ENCODE measurements at places on chromosomes 3 and 15.

DNA sequence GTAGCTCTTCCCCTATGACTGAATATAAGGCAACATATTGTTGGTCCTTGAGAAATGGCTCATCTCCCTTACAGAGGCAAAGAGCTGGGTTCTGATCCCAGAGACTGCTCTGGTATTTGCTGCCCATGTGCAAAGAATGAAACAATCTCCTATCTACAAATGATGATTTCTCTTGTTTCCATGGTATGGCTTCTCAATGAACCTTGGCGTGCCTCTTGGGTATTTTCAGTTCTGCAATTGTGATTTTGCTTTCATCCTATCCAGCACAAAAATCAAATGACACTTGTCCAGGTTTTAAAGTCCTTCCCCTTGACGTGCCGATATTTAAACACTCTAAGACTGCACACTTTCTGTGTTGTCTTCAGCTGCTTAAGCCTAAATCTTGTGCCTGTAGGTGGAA is 109.8 kb upstream of the NR2F2 start:
- DNase-seq: no peak

DNA sequence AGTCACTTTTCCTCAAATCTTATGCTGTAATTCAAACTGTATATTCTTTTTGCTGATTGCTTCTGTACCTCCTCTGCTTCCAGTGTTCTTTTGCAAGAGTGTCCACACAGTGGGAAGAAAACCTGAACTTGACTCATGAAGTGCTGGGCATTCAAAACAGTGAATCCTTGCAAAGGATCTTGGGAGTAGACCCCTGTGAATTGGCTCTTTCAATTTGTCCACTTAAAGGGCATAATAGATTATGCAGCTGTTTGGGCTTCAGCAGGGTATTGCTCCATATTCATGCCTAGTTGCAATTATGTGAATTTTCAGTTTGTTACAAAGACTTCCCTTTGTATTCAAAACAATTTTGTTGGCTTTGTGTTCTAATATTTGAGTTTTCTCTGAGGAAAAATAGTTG is 11.4 kb downstream of the ZFAND6 start:
- DNase-seq: no peak

DNA sequence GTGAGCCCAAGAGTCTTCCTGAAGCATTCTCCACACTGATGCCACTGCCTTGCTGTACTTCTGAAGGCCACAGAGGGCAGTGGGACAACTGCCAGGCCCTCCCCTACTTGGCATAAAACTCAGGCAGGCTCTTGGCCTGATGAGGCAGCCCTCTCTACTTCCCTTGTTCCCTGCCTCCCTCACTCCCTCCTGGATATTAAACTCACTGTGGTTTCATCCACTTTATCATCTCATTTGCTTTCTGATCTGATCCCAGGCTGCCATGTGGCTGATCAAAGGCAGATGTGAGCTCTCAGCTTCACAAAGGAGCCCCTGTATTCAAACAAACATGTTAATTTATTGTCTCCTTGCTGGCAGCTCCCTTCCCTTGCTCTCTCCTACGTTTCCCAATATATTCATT is 533.5 kb downstream of the IGSF11 start:
- DNase-seq: peak; percentile 39

GRCh38 chr3:58049143-58049785 is 41.0 kb downstream of the FLNB start:
- DNase-seq: no peak

DNA sequence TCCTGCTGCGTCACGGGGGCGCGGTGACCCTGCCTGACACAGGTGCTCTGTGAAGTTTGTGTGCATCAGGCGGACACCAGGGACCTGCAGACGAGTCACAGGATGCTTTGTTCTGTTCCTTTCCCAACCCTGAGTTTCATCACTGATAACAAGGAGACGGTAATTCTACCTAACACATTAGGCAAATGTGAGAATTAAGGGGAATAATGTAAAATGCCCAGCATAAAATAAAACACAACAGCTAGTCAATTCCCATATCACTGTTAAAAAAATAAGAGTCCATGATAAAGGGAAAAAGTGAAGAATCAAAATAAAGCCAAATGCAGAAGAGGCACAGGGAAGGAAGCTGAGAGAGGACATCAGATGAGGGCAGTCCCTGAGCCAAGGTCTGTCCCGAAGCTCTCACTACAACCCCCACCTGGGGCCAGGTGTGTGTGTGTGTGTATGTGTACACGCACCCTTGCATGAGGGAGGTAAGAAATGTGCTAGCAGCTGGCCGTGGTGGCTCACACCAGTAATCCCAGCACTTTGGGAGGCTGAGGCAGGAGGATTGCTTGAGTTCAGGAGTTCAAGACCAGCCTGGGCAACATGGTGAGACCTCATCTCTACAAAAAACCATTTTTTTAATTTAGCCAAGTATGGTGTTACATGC is 27.5 kb downstream of the PLA2G4D start:
- no peak for DNase-seq

- no peak for DNase-seq
Observed at GRCh38 chr3:178761024-178761423, 224.8 kb downstream of the KCNMB2 start.

DNA sequence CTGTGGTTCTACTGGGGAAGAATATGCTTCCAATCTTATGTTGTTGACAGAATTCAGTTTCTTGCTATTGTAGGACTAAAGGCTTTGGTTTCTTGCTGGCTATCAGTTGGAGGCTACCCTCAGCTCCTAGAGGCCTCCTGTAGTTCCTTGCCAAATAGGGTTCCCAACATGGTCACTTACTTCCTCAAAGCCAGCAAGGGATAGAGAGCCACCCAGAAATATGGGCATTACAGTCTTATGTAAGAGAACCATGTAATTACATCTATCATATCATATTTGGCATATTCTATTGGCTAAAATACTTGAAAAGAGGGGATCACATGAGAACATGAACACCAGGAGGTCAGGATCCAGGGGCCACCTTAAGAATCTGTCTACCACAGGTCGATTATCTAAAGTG is 6.2 kb upstream of the COX17 start:
- no peak for DNase-seq

- no peak for DNase-seq
Observed at GRCh38 chr3:157263027-157263426, 103.1 kb upstream of the CCNL1 start.

DNA sequence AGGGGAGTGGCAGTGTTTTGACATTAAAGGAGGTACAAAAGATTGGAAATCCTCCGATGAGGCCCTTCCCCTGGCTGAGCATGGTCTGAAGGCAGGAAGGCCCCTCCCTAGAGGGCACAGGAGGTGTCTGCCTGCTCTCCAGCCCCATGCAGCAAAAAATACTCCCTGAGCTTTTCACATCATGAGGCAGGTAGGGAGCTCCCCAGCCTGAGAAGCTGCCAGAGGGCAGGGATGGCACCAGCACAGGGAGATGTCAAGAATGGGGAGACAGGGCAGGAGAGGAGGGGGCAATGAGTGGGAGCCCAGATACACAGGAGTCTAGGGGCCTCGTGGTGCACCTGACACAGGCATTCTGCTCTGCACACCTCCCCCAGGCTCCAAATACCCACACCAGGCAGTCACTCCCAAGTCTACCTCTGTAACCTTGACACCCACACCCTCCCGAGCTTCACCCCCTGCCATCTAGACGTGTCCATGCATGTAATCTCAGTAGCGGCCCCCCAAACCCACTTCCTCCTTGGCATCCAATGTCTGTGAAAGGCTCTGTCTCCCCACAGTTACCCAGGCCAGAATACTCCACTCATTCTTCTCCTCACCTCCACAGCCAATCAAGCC is 22.9 kb downstream of the GRAMD2A start:
- DNase-seq: no peak

- no peak for DNase-seq
Observed at GRCh38 chr3:33717616-33717865, 513 bp downstream of the CLASP2 start.

GRCh38 chr3:51388286-51389029 is 2.6 kb upstream of the RBM15B start:
- no peak for DNase-seq

DNA sequence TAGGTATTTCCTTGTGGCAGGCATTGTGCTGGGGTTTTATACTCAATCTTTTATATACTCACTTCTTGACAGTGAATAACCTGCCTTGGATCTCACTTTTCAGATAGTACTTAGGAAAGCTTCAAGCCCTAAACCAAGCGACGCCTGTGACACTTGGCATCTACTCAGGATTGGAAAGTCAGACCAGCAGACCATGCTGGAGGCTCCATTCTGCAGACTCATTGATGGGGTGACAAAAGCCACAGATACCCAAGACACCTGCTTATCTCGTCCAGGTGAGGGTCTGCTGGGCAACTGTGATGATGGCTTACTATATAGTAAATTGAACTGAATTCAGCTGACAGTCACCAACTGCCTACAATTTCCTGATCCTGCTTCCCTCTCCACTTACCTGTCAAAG is 79.4 kb upstream of the MRPS22 start:
- DNase-seq: no peak

DNA sequence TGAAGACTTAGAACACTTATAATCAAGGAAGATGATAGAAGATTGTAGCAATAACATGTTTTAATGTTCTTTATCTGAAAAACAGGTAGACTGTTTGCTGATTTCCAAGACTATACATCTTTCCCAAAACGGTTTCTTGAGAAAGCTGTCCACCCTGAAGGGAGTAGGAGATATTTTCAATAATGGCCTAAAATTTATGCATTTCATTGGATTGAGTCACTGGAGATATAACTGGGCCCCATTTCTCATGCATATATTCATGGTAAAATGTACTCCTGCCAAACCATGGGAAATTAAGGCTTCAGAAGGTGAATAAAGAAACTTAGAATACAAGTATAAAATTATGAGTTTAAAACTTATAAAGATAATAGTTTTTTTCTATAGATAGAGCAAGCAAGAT is 143.9 kb downstream of the LSAMP start:
- no peak for DNase-seq

DNA sequence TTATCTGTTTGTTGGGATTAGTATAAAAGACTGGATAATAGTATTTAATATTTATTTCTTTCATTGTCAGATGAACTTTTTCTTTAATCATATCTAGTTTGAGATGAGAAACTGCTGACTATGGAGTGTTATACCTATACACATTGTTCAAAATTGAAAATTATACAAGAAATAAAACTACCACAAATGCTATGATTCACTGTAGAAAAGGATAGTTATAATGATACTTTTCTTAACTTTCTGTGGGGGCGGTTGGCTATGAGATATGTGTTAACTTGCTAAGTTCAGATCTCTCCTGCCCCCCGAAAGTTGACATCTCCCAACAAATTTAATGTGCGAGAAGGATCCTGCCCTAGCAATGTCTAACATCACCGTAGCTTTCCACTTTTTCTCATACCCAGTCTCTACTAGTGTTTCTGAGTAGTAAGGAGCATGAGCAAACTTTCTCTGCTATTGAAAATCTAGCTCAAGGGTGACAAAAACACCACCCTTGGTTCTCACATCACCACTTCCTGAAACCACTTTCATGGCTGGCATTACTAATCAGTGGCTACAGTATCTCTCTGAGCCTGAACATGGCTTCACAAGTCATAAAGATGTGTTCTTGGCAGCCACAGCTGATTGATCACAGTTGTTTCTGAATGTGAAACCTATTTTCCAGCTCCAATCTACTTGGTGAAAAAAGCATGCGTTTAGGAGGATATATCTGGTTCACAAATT is 15.8 kb upstream of the SAMMSON start:
- no peak for DNase-seq

DNA sequence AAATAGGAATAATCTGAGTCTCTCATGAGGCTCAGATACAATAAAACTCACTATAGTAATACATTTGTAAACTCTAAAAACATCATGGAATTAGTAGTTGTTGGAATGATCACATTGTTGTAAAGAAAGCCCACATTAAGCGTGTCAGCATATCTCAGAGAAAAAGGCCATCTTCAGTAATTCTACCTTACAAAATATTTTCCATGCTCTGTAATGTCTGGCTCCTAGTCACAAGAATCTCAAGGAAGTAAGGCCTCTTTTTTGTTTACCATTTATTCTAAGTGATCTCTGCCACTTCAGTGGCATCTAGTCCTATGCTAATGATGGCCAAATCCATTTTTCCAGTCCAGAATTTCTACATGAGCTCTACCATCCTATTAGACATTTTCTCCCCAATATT is 240.2 kb upstream of the ZNF717 start:
- no peak for DNase-seq

DNA sequence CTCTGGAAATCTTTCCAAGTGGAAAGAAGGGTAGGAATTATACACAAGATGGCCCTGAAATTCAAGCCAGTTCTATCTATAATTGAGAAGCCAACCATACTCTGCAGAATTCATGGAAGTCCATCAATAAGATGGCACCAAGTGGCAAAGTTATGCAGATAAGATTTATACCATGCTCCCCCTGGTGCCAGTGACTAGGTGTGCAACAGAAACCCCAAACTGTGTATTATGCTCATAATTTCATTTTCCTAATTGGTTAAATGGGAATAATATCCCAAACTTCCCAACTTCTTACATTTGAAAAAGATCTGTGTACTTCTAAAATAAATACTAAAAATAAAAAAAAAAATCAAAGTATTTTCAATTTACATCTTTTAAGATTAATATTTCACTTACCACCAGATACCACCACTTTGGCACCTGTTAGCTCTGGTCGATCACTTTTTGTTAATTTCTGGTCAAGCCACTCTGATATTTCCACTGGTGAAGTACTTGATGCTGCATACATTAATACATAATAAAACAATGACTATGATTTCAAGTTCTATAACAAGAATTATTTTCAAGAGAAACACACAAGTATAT is 25.9 kb downstream of the ETFA start:
- DNase-seq: no peak

DNA sequence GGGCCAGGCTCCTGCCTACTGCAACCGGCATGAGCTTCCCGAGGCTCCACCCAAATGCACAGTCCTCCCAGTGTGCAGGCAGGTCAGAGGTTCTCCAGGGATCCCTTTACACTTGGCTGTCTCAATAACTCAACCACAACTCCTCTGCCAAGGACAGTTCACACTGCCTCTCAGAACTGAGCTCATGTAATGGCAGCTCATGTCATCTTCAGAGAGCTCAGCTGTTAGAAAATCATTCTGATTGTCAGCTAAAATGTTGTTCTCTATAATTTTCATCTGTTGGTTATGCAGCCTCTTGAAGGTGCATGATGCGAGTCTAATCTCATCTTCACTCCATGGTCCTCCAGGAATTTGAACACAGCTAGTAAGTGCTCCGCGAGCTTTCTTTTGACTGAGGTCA is 76.7 kb downstream of the SST start:
- DNase-seq: no peak

GRCh38 chr15:81166636-81167305 is 29.9 kb upstream of the IL16 start:
- DNase-seq: no peak

Data from left lung (tissue), 14 donors.